ENCODE measurements at places on chromosomes 3 and 15. TPM values are rescaled to one million over a fixed set of nuclear protein-coding genes. Genes with fewer than 3 reads are reported as not detected.

The MTHFS gene
- total RNA-seq: 0.75 TPM

The SV2B gene
- total RNA-seq: 0.11 TPM

The TNFSF10 gene
- total RNA-seq: 89.8 TPM

The RYR3 gene
- 3.1 TPM for total RNA-seq

The GRK7 gene
- not detected for total RNA-seq

The C3orf18 gene
- total RNA-seq: 29.5 TPM

The NUP210 gene
- total RNA-seq: 11.0 TPM

The IL16 gene
- 8.5 TPM for total RNA-seq

The ABHD14A gene
- 37.4 TPM for total RNA-seq

GRCh38 chr15:39947401-39948197, 13.7 kb downstream of the EIF2AK4 start:
- no peaks in the 10 kb centered on the region for H3K4me1 ChIP-seq
- no peak overlapping the region for H3K4me3 ChIP-seq
- H3K36me3 ChIP-seq: peaks cover 64% of the 10 kb centered on the region
- H3K27ac ChIP-seq: no peak overlapping the region
- no peaks in the 10 kb centered on the region for H3K27me3 ChIP-seq

GRCh38 chr15:27237319-27237939, 266.4 kb downstream of the GABRG3 start:
- H3K36me3 ChIP-seq: no peaks in the 10 kb centered on the region
- no peaks in the 10 kb centered on the region for H3K4me1 ChIP-seq
- H3K4me3 ChIP-seq: no peak overlapping the region
- no peaks in the 10 kb centered on the region for H3K27me3 ChIP-seq

DNA sequence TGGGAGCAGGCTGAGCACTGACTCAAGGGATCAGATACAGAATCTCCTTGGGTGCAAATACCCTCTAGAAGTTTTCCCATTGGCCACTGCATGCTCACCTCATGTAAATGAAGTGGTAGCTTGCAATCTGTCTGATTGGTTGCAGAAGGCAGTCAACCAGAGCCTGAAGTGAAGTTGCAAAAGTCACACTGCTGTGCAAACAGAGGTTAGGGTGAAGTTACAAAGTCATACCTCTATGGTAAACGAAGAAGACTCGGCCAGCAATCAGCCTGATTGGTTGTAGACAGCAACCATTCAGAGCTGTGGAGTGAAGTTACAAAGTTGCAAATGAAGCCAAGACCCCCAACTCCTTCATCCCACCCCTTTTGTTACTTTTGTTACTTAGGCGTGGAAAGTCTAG, 27.1 kb downstream of the STARD9 start:
- no peak for DNase-seq
- no peaks in the 10 kb centered on the region for H3K36me3 ChIP-seq
- H3K27me3 ChIP-seq: no peaks in the 10 kb centered on the region
- peaks cover 18% of the 10 kb centered on the region for H3K4me1 ChIP-seq
- H3K27ac ChIP-seq: no peak overlapping the region
- no peak overlapping the region for H3K4me3 ChIP-seq

- peaks cover 16% of the 10 kb centered on the region for H3K4me1 ChIP-seq
- H3K4me3 ChIP-seq: peak overlapping the region; percentile 40
- no peaks in the 10 kb centered on the region for H3K36me3 ChIP-seq
Measured at GRCh38 chr3:29453284-29454001, 172.6 kb downstream of the RBMS3 start.

GRCh38 chr3:43028678-43029490, 49.8 kb downstream of the GASK1A start:
- no peaks in the 10 kb centered on the region for H3K4me1 ChIP-seq
- no peak overlapping the region for H3K27ac ChIP-seq
- no peaks in the 10 kb centered on the region for H3K27me3 ChIP-seq
- no peaks in the 10 kb centered on the region for H3K36me3 ChIP-seq
- no peak for DNase-seq

GRCh38 chr3:107347751-107348150, 29.5 kb upstream of the CCDC54 start:
- H3K27ac ChIP-seq: no peak overlapping the region
- H3K27me3 ChIP-seq: no peaks in the 10 kb centered on the region
- H3K4me1 ChIP-seq: no peaks in the 10 kb centered on the region
- no peak overlapping the region for H3K4me3 ChIP-seq
- H3K36me3 ChIP-seq: no peaks in the 10 kb centered on the region

DNA sequence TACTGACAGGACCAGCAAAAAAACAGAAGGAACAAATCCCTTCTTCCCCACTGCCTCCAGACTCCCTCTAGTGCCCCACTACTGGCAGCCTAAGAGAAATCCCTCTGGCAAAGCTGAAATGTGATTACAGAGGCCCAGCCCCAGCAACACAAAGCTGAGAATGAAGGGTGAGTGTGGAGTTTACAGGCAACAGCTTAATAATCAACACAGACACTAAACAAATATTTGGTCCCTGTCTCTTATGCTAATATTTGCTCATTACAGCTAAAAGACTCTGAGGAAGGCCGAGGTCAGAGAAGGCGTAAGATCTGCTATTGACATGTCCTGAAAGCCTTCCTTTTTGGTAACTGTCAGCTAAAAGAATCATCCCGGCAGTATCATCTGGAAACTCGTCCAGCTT, 308.5 kb upstream of the RASGRP1 start:
- H3K27me3 ChIP-seq: no peaks in the 10 kb centered on the region
- no peak overlapping the region for H3K27ac ChIP-seq
- no peak overlapping the region for H3K4me3 ChIP-seq
- H3K36me3 ChIP-seq: no peaks in the 10 kb centered on the region
- no peak for DNase-seq

DNA sequence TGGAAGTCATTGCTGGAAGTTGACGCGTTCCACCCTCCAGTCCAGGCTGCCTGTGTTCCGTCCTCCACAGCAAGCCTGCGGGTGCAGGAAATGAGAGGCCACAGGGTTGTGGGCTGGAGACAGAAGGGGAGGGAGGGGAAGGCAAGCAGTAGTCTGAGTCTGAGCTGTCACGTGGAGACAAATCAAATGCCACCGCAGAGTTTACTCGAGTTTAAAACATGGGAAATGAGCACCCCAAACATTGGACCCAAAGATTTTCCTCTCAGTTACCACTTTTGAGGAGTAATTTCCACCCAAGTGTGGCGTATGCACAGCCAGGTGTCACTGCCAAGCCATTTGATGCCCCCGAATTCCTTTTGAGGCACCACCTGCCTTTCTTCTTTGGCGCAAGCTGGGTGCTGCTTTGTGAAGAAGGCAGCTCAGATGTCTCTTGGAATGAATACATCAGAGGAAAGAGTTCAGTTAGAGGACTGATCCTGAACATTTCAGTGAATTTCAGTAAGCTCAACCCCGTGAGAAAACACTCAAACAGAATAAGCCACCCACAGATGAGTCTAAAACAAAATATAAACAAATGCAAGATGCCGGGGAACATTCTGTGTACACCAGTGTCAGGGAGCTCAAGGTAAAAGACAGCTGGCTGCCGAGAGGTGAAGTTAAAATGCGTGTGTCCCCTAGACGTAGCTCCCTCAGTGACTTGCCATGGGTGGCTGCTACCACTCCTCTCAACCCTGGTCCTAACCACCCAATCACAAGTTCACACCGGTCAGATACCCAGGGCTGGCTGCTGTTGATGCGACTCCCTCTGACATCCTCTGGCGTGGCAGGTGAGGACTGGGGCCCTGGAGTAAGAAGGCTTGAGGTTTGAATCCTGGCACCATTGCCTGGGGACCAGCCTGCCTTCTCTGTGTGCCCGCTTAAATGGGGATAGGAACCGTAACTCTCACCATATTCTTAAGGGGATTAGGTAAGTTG, 203.8 kb downstream of the UACA start:
- no peaks in the 10 kb centered on the region for H3K4me1 ChIP-seq
- no peaks in the 10 kb centered on the region for H3K36me3 ChIP-seq
- H3K27me3 ChIP-seq: no peaks in the 10 kb centered on the region
- no peak overlapping the region for H3K4me3 ChIP-seq
- DNase-seq: peak; percentile 39

GRCh38 chr15:31402003-31402402, 75.4 kb downstream of the KLF13 start:
- H3K27me3 ChIP-seq: no peaks in the 10 kb centered on the region
- peaks cover 23% of the 10 kb centered on the region for H3K4me1 ChIP-seq
- no peak overlapping the region for H3K4me3 ChIP-seq
- DNase-seq: no peak
- peak overlapping the region; percentile 89 for H3K27ac ChIP-seq

- DNase-seq: no peak
- H3K36me3 ChIP-seq: no peaks in the 10 kb centered on the region
- no peaks in the 10 kb centered on the region for H3K4me1 ChIP-seq
- H3K4me3 ChIP-seq: no peak overlapping the region
- H3K27me3 ChIP-seq: no peaks in the 10 kb centered on the region
Measured at GRCh38 chr3:54653456-54654195, 274.2 kb downstream of the LRTM1 start.

GRCh38 chr15:92091155-92091734, 237.7 kb downstream of the SLCO3A1 start:
- no peaks in the 10 kb centered on the region for H3K27me3 ChIP-seq
- no peak overlapping the region for H3K27ac ChIP-seq
- no peaks in the 10 kb centered on the region for H3K4me1 ChIP-seq
